Right cardiac atrium (tissue), 5 donors: ENCODE measurements at places on chromosomes 16 and 17. TPM values are rescaled to one million over a fixed set of nuclear protein-coding genes. Genes with fewer than 3 reads are reported as not detected.

- DNase-seq = no peak
Observed at GRCh38 chr17:18925187-18925586, 26.8 kb upstream of the SLC5A10 start.

GRCh38 chr16:12429756-12430155 is 373.9 kb downstream of the CPPED1 start:
- DNase-seq = no peak

DNA sequence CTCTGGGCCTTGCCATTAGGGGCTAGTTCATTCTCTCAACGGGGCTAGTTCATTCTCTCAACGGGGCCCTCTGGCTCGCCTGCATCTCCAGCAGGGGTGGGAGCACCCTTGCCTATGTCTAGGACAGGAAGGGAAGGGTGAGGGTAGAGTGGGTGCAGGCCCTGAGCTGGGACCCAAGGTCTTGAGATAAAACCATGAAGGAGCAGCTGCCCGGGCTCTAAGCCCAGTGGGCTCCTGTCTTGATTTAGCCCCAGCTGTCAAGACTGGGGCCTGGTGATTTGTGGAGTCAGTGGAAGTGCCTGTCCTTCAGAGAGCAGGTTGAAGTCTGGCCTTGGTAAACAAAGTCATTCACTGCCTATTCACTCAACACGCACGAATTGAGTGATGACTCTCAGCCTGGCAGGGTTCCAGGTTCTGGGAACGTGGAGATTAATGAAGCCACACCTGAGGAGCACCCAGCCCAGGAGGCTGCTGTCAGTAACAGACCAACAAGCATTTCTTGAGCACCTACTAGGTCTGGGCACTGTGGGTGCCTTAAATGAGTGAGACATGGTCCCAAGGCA is 35.4 kb downstream of the WNT3 start:
- no peak for DNase-seq

- DNase-seq = no peak
Observed at GRCh38 chr16:80462917-80463316, 77.9 kb upstream of the DYNLRB2 start.

TOX3 gene
- total RNA-seq = not detected
